CD4-positive, alpha-beta T cell treated with Interleukin-2 at 100 ng/mL for 4 hours (primary cell): ENCODE measurements at places on chromosomes 4 and X.
A peak's percentile ranks its signal among the peaks of the same experiment; 100 is the strongest.

DNA sequence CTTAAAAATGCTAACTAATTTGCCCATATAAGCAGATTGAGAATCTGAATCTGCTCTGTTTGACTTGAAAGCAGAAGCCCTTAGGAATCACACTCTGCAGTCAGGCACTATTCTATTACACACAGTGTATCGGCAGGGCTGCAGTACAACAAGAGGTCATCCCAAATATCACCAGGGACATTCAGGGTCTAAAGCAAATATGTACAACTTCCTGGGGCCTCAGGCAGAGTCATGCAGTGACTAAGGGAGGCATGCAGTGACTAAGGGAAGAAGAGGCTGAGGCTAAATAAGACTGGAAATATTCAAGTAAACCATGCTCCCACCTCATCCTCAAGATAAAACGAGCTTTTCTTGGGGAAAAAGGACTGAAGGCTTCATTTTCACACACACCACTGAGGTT is 20.9 kb downstream of the MAPK10 start:
- DNase-seq: no peak

GRCh38 chr4:122100508-122100907 is 51.6 kb upstream of the BLTP1 start:
- no peak for DNase-seq

- no peak for DNase-seq
Observed at GRCh38 chr4:153517159-153517558, 51.0 kb downstream of the TMEM131L start.

DNA sequence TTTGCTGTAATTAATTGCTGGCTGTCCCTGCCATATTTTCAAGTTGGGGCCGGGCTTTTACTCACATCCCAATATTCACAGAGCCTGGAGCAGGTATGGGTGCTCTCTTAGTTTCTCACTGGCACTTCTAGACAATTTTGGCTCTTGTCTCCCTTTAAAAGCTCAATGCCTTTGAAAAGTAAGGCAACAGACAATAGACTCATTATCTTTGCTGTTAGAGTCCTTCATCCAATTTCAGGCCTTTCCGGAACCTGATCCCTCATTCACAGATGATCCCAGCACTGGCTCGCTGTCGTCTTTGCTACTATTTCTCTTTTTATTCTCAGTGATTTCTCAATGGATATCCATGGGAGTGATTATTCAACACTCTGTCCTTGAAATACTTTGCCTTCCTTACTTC is 6.7 kb downstream of the ARSJ start:
- no peak for DNase-seq

- no peak for DNase-seq
Observed at GRCh38 chr4:34566091-34566490, 1678.2 kb downstream of the ARAP2 start.

- DNase-seq: peak; percentile 80
Observed at GRCh38 chr4:40196724-40197281, at the start of gene RHOH. Gene RHOH (plus strand): TSS chr4:40197031. CDS start chr4:40243387, 46,356 bp downstream.
